Stimulated activated CD4-positive, alpha-beta T cell treated with anti-CD3 and anti-CD28 coated beads, Interleukin-15, amount 100 ng/mL, for 48 hours (primary cell): ENCODE measurements at places on chromosomes 2 and 18.

- no peak for DNase-seq
Observed at GRCh38 chr2:6866275-6866671, 566 bp upstream of the CMPK2 start.

GRCh38 chr2:160407393-160408172 is 86.0 kb downstream of the RBMS1 start:
- DNase-seq = peak; percentile 27

DNA sequence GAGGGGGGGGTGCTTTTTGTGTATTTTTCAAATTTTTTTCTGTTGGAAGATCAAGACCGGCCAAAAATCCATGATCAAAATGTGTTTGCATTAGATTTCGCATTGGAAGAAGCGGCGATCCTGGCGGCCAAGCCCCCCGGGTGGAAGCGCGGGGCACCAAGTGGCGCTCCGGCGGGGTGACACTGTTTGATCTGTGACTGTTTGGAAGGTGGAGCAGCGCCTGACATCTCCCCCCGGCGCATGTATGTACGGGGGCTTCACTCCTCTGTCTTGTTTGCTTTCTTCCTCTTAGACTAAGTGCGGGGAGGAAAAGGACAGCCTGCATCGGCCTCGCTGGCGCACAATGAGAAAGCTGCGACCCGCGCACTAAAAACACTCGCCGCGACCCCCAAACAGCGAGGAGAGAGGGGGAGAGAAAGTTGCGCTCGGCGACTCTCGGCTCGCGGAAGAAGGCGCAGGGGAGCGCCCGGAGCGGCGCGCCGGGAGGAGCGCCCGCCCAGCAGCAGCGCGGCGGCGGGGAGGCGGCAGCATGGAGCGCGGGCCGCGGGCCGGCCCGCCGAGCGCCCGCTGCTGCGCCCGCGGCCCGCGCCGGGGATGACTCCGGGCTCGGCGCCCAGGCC is 515 bp downstream of the TSHZ1 start:
- no peak for DNase-seq

DNA sequence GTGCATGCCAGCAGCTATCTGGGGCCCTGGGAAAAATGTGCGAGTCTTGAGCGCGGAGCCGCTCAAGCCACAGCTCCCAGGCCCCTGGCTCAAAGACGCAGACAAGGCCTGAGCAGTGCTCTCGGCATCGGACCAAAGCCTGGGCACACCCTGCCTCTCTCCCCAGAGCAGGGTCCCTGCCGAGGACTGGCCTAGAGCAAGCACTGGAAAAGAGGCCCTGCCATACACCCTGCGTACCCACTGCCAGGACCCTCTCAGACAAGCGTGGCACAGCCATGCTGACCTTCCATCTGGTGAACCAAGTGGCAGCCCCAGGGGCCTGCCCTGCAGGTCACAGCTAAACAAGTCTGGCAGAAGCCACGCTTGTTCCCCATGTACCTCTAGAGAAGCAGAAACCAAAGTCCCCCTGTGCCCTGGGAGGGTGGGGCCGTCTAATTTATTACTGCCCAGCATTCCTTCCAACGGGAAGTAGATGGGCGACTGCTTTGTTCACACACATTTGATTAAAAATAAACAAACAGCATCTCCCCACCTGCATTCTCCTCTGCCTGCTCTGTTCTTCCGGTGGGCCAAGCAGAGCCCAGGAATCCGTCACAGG is 14.0 kb downstream of the STK25 start:
- DNase-seq = no peak

DNA sequence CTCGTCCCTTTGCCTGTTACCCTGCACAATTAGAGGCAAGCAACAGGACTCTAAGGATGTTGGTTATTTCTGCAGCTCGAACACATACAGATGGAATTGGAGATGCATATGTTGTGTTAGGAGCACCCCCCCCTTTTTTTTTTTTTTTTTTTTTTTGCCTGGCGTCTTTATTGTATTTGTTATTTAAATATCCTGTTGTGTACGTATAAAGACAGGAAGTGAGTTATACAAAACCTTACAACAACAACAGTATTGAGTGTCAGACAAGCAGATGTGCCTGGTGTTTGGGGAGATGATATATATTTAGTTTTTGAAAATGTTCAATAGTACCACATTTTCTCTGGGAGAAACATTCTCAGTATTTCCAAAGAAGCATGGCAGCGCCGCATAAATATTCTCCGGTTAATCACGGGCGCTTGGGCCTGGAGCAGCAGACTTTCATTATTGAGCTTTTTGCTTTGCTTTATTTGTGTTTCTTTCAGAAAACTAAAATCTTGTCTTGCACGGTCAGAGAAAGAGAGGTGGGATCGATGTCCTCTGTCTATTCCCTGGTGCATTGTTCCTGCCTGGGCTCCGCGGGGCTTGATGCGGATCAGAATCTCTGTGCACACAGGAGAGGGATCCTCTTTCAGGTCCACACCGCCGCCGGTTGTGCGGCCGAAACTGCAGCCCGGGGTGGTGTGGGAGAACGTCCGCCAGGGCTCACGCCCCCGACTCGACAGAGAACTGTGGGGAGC is 23.2 kb upstream of the ZNF516 start:
- no peak for DNase-seq

DNA sequence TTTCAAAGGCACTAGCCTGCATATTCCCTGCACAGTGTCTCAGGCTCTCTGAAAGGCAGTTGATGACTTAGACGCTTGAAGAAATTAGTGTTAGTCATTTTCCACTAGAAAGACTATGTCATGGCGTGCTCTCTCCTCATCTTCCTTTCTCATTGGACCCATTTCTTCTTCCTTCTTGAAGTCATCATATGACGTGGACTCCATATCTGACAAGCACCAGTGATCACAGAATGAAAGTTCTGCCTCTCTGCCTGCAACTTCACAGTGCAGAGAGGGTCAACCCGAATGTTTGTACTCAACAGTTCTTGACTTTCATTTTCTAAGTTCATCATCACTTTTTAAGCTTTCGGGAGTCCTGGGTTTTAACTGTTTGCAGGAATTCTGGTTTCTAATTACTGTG is 63.7 kb upstream of the CYRIA start:
- no peak for DNase-seq

GRCh38 chr18:12921178-12921577 is 26.6 kb upstream of the SEH1L start:
- DNase-seq = no peak

GRCh38 chr2:146801886-146802285 is 1042.9 kb upstream of the ACVR2A start:
- no peak for DNase-seq

GRCh38 chr2:233323851-233324250 is 16.2 kb downstream of the SAG start:
- DNase-seq = no peak
